ENCODE measurements at places on chromosomes 11 and 22. TPM values are rescaled to one million over a fixed set of nuclear protein-coding genes. Genes with fewer than 3 reads are reported as not detected.

GRCh38 chr11:126109941-126110731 lies 47.5 kb upstream of the CDON start:
- no peak for DNase-seq

DNA sequence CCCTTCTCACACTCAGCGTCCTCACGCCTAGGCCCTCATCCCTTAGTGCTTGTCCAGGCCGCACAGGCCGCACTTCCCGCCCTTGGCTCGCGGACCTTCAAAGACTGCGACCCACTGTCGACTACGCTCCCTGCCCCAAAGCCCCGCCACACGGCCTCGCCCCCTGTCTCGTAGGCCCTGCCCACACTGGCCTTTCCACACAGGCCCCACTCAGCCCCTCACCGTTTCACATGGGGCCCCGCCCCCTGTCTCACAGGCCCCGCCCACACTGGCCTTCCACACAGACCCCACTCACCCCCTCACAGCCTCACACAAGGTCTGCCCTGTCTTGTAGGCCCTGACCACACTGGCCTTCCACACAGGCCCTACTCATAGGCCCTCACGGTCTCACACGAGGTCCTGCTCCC lies 11.0 kb downstream of the NRXN2 start:
- DNase-seq: no peak

- peak; percentile 40 for DNase-seq
These were observed 1.7 kb downstream of the PICALM start for GRCh38 chr11:86067009-86067850.

GRCh38 chr11:3942160-3942955 lies 86.9 kb downstream of the STIM1 start:
- no peak for DNase-seq

DNA sequence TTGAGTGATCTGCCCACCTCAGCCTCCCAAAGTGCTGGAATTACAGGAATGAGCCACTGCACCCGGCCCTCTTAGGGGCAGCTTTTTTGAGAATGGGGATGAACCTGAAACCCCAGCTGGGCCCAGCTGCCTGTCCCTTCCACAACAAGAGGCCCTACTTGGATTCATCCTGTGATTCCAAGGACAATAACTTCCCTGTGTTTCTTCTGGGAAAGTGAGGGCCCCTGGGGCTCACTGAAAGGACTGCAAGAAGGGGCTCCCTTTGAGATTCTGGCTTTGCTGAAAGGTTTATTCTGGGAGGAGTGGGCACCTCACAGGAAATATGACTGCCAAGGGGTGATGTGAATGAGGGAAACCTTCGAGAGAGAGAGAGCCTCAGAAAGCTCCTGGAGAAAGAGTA lies 12.3 kb upstream of the GNAZ start:
- no peak for DNase-seq

DNA sequence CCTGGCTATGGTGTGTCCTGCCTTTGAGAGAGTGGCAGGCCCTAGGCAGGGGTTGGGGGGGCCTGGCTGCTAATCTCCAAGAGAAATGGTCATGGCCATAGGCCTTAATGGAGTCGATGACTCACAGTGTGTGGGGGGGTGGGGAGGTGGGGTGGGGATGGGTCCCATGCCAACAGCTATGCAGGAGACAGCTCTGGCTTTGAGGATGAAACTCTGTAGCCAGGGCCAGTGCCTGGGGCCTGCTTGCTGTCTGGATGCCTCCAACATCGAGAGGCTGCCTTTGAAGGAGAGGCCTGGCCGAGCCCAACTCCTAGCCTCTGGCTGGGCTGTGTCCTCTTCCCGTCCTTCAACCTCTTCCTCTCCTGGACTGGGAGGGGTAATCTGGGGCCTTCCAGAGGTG lies 23.9 kb upstream of the TSPAN18 start:
- no peak for DNase-seq

The APOL3 gene
- 16.7 TPM for polyA plus RNA-seq
